Stimulated activated naive CD8-positive, alpha-beta T cell treated with anti-CD3 and anti-CD28 coated beads, Interleukin-15, amount 100 ng/mL, for 72 hours (primary cell): ENCODE measurements at places on chromosomes 5 and 9.

- no peak for DNase-seq
Observed at GRCh38 chr9:120365386-120365785, 214.6 kb downstream of the CDK5RAP2 start.

GRCh38 chr5:125715216-125715615, 708.0 kb upstream of the GRAMD2B start:
- no peak for DNase-seq

GRCh38 chr5:142478113-142478512, 153.3 kb upstream of the SPRY4 start:
- no peak for DNase-seq

- DNase-seq = no peak
Observed at GRCh38 chr5:17470064-17470463, 28.0 kb upstream of the TAF11L2 start.

GRCh38 chr5:58266402-58266801, 193.5 kb downstream of the PLK2 start:
- no peak for DNase-seq

- no peak for DNase-seq
Observed at GRCh38 chr5:139461698-139462097, 845 bp downstream of the ECSCR start.

GRCh38 chr5:172405226-172406107, 48.9 kb downstream of the SH3PXD2B start:
- DNase-seq = no peak

DNA sequence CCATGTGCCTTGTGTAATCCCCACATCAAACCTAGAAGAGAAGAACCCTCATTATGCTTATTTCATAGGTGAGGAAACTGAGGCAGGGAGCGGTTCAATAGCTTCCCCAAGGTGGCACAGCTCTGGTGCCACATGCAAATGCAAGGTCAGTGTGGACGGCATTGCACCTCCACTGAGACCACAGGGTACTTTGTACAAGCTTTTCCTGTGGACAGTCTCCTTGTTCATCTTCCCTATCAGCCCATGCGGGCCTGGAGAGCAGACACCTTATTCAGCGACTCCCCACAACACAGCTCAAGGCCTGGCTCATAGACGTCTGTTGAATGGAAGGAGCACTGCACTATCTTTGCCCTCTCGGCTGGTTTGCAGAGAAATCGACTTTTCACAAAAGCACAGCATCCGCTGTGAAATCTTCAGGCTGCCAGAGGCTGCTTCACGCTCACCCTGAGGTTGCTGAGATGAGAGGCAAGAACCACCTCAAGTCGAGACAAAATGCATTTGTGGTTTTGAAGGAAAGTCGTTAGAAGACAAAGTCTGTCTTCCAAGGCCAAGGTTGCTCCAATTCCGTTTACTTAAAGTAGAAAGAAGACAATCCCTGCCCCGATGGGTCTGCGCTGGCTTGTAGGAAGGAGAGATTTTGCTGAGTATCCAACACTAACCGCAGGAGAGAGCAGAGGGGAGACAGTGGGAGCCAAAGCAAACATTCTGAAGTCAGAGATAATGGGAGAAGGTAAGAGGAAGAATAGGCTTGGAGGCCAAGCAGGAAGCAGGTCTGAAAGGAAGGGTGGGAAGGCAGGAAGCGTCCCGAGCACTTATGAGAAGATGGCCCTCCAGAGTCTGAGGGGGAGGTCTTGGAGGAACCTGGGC, 34.2 kb upstream of the STRBP start:
- no peak for DNase-seq

DNA sequence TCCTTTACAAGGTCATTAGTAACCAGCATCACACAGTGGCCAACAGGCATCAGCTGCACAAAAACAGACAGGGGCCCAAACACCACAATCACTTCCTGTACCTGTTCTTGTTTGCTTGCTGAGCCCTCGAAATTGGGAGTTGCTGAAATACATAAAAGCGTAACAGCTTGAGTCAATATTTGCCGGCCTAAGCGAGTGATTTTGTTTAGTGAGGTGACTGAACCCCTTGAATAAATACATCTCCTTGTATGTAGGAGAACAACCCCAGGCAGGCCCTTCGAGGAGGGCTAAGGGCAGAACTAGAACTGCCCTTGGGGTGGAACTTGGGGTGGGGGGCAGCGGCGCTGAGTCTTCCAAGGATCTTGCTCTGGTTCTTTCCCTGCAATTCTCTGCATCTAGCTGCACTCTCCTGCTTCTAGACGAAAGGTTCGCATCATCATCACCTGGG, 502.5 kb downstream of the RASEF start:
- DNase-seq = no peak

GRCh38 chr5:140753561-140753960, 32.4 kb upstream of the PCDHA1 start:
- no peak for DNase-seq

- DNase-seq = no peak
Observed at GRCh38 chr5:39668980-39669379, 244.2 kb upstream of the DAB2 start.

- DNase-seq = no peak
Observed at GRCh38 chr5:139686356-139686705, 38.2 kb downstream of the CXXC5 start.

- no peak for DNase-seq
Observed at GRCh38 chr9:92983984-92984589, 36.8 kb downstream of the FGD3 start.

GRCh38 chr5:179869641-179870402, 11.2 kb upstream of the MRNIP start:
- no peak for DNase-seq

GRCh38 chr9:135076143-135076875, 11.2 kb upstream of the OLFM1 start:
- no peak for DNase-seq

GRCh38 chr5:17343675-17344074, 126.2 kb downstream of the BASP1 start:
- DNase-seq = no peak

GRCh38 chr9:89024727-89025126, 33.5 kb downstream of the S1PR3 start:
- DNase-seq = no peak

DNA sequence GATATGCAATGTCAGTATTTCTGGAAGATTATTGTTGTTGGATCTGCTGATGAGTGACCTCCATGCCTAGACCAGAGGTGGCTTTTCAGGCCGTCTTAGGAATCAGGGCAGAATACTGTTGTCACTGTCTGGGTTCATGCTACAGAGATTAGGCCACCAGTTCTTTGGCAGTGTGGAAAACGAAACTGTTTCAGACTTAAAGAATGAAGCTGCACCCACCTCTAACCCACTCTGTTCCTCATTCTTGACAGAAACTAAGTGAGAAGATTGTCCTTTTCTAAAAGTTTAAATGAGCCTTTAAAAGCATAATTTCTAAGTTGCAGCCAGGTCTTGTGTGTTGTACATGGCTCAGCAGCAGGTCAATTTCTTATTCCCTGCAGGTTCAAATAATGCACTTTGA, 444.3 kb downstream of the ENC1 start:
- no peak for DNase-seq

DNA sequence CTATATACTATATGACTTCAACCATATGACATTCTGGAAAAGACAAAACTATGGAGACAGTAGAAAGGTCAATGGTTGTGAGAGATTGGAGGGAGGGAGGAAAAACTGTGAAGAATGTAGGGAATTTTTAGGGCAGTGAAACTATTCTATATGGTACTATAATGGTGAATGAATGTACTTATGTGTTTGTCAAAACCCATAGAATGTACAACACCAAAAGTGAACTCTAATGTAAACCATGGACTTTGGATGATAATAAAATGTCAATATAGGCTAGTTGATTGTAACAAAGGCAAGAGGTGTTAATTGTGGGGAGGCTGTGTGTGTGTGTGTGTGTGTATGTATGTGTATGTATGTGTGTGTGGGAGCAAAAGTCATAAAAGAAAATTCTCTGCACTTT, 10.8 kb upstream of the STOM start:
- DNase-seq = no peak

DNA sequence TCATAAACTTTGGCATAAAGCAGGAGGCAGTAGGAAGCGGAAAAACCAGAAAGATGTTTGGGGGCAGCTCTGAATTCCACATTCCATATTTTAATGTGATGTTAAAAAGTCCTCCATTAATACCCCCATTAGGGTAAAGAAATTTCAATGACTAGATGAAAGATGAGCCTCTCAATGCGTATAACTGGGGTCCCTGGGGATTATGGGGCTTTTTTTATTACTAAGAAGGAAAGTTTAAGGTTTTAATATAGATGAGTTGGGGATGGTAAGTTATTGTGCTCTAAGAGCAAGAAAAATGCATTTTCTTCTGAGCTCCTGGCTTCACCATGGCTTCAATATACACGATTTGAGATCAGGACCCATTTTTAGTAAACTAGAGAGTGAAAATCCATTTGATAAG, 321.9 kb downstream of the CDK5RAP2 start:
- no peak for DNase-seq

DNA sequence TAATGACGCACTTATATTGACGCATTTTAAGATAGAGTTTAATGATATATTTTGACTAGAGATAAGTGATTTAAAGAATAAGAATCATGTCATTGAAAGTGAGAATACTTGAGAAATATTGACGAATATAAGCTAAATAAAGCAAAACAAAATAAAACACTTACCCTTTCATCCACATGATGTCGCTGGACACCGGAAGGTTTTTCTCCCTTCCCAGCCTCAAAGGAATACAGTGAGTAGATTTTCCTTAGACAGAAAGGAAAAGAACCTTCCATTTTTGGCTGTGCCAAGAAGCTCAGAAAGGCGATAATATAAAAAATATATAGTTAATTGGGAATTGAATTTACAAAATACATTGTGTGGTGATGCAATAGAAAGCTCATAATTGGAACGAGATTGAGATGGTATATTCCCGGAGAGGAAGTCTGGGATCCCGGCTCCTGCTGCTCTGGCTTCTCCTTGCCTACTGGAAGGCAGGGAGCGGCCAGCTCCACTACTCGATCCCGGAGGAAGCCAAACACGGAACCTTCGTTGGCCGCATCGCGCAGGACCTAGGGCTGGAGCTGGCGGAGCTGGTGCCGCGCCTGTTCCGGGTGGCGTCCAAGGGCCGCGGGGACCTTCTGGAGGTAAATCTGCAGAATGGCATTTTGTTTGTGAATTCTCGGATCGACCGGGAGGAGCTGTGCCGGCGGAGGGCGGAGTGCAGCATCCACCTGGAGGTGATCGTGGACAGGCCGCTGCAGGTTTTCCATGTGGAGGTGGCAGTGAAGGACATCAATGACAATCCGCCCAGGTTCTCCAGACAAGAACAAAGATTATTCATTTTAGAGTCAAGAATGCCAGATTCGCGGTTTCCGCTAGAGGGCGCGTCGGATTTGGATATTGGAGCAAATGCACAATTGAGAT, at the start of gene PCDHA5:
PCDHA5 (plus strand) TSS at position 239 of the 906 bp plus-strand sequence.
- DNase-seq = no peak
